ENCODE measurements at places on chromosomes 5 and 9.
A peak's percentile ranks its signal among the peaks of the same experiment; 100 is the strongest.

GRCh38 chr5:25025831-25026230 lies 381.1 kb upstream of the CDH10 start:
- DNase-seq, result no peak

GRCh38 chr9:89006996-89007967 lies 16.0 kb downstream of the S1PR3 start:
- no peak for DNase-seq

DNA sequence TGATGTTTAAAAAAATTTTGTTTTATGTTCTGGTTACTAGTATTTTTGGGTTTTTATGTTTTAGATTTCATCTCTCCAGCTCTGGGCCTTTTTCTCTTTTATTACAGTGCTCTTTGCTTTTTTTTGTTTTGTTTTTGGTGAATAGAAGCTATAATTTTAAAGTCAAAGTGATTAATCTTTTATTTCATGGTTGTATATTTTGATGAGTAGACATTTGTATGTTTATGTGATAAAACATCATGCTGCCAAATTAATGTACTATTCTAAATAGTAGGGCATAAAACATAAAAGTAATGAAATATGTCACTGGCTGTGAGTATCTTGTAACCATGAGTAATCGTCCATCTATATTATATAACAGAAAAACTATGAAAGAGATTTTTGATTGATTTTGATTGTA lies 93.9 kb downstream of the PDE8B start:
- DNase-seq, result no peak

DNA sequence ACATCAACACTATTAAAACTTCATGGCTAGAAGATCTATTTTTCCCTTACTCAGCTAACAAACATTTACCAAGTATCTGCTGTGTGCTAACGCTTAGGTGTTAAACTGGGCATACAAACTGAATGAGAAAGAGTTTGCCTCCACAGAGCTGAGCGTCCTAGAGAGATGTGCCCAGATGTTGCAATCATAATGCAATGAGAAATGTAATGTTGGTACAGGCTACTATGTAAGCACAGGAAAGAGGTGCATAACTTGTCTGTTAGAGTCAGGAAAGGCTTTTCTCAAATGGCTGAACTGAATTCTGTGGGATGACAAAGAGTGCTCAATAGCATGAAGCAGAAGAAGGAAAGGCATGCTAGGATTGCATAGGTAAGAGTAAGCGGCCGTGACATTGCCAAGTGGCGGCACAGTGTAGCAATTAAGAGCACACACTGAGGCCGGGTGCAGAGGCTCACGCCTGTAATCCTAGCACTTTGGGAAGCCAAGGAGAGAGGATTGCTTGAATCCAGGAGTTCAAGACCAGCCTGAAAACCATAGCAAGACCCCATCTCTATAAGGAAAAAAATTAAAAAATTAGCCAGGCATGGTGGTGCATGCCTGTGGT lies 137.8 kb downstream of the MEF2C start:
- DNase-seq, result no peak

GRCh38 chr5:143251190-143251589 lies 152.3 kb downstream of the NR3C1 start:
- no peak for DNase-seq

DNA sequence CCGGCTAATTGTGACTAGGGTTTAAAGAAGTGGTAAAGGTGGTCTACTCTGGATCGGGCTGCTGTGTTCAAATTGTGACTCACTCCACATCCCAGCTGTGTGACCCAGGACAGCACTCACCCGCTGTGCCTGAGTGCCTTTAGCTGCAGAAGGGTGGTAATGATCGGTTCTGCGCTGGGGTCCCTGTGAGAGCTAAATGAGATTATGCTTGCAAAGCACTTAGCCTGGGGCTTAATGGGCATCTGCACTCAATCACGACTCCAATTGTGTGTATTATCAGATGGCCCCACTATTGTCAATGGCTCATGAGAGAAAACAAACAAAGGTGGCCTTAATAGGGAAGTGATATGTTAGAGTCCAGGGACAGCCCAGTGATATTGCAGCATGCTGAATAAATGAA lies 25.1 kb upstream of the TBC1D2 start:
- DNase-seq, result no peak

- no peak for DNase-seq
Measured at GRCh38 chr5:116340799-116341198, 233.8 kb downstream of the SEMA6A start.

DNA sequence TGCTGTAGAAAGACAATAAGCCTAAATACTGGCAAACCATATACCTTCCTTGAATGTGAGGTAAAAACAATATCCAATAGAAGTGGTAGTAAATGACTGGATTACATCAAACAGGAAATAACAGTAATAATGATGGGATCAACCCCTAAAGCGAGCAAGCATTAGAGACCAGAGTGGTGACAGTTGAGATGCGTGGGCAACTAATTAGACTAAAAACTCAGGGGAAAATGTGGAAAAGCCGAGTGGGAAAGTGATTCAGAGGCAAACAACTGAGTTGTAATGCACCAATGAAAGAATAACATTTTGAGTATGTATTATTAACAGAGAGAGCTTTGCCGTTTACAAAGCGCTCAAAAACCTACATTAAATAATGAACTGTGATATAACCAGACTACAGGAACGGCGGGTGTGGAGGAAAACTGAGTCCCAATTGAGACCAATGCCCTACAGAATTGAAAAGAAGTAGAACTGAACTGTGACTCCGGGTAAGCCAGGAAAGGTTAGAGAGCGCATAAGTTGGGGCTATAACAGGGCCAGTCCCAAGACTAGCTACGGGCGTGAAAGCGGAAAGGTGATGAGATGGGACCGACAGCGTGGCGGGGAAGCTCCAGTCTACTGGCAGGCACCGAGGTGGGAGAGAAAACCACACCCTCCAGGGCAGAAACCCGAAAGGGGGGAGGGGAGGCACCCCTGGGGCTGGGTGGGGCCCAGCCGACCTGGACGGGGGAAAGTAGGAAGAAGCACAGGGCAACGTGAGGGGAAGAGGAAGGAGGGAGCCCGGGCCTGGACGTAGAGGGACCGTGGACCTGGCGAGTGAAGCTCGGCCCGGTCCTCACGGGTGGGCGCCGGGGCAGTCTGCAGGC lies 592 bp downstream of the UBAP2 start:
- peak; percentile 23 for DNase-seq

- no peak for DNase-seq
Measured at GRCh38 chr5:137791387-137791786, 37.2 kb upstream of the HNRNPA0 start.

- no peak for DNase-seq
Measured at GRCh38 chr5:123876276-123876790, 364.4 kb downstream of the CSNK1G3 start.

DNA sequence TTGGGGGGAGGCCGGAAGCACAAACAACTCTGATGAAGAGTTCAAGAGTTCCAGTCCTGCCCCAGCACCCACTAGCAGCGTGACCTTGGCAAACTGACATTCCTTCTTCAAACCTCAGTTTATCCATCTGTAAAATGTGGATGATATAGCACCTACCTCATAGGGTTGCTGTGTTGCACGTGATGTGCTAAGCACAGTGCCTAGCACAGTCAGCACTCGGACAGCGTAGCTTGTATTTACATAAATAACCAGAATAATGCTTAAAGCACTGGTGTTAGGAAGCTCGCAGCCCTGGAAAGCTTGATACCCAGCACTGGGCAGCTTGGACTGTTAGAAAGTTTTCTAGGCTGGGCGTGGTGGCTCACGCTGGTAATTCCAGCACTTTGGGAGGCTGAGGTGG lies 5.1 kb downstream of the PKN3 start:
- DNase-seq, result no peak

DNA sequence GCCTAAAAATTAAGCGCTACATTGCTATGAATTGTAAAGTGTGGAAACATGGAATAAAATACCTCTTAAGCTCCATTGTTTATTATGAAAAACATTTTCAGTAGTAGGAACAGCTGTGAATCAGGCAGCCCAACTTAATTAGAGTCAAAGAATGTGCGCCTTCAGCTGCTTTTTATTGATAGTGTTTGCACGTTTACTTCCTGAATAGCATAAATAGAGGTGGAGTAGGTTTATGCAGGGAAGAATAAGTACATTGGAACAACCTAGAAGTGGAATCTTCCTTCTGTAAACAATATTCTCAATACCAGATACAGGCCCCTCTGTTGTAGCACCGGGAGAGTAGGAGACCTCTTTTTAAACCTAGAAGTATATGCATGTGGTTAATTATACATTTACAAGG lies 79.9 kb downstream of the IQGAP2 start:
- DNase-seq, result no peak

DNA sequence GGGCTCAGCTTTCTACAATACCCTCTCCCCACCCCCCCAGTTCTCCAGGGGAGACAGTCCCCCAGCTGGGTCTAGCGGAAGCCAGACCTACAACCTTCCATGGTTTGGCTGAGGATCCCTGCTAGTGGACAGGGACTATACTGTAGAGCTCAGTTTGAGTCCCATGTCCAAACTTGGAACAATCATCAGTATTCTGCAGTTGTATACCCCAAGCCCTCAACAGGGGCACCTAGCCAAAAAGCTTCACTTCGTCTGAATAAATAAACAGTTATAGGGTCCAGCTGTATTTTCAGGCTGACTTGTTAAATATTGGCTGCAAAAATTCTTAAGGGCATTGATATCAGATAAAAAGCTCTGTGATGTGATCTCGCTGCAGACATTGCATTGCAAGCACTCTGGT lies 15.4 kb upstream of the C9 start:
- no peak for DNase-seq

DNA sequence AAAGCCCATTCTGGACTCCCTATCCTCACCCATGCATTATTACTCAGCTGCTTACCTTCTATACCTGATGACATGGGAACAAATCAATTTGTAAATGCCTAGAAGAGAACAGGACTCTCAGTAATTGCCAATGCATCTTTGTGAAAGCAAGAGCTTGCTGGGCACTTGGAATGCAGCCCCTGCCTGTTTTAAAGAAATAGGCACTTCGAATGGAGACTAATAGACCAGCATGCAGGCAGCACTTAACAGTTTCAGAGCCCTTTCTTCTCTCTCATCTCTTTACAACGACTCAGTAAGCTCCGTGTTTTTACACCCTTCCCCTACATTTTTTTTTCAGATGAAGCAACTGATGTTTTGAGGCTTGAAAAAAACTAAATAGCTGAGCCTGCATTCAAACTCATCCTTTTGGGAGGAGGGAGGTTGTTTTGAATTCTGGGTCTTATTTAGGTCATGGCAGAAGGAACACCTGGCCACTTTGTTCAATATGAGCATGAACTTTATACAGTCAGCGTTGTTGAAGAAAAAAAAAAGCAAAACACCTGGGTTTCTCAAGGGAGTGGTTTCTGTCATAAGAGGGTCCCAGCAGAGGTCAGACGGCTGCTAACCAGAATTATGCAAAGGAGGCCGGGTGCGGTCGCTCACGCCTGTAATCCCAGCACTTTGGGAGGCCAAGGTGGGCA lies 34.6 kb upstream of the WHRN start:
- no peak for DNase-seq

DNA sequence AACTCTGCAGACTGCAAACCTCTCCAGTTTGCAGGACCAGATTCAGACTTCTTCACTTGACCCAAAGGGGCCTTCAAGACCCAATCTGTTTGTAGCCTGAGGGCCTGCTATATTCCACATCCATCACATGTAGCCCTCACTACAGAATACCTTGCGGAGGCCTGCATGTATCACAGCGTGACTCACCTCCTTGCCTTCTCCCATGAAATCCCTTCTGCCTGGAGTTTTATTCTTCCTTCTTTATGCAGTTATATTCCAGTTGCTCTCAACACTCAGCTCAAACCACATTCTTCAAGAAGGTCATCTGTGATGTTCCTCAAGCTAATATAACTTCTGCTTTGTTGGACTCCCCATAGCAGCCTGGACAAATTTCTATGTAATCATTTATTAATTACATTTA lies 198.5 kb upstream of the PTGER4 start:
- DNase-seq, result no peak

Data from stimulated activated CD4-positive, alpha-beta T cell treated with anti-CD3 and anti-CD28 coated beads, Interleukin-1b, Interleukin-23, amount 100 ng/mL, for 1 hour (primary cell).